ENCODE measurements at places on chromosomes 3 and 15.

GRCh38 chr3:174398761-174399160 lies 460.4 kb upstream of the NAALADL2 start:
- DNase-seq, result no peak

DNA sequence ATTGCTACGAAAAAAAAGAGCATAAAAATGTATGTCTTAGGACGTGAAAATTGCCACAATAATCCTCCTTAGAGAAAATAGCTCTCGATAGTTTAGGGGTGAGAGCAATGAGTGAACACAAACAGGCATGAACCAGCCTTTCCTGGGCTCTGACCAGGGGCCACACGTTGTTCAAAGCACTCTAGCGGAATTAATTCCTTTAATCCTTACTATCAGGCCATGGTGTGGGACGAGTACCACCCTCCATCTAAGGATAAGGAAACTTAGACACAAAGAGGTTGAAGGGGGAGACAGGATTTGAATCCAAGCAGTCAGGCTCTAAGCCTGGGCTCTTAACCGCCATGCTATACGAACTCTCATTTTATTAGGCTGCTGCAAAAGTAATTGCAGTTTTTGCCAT lies 81.9 kb upstream of the CACNA2D3 start:
- DNase-seq, result no peak

- no peak for DNase-seq
These were observed 82.0 kb upstream of the XXYLT1 start for GRCh38 chr3:195352895-195353488.

DNA sequence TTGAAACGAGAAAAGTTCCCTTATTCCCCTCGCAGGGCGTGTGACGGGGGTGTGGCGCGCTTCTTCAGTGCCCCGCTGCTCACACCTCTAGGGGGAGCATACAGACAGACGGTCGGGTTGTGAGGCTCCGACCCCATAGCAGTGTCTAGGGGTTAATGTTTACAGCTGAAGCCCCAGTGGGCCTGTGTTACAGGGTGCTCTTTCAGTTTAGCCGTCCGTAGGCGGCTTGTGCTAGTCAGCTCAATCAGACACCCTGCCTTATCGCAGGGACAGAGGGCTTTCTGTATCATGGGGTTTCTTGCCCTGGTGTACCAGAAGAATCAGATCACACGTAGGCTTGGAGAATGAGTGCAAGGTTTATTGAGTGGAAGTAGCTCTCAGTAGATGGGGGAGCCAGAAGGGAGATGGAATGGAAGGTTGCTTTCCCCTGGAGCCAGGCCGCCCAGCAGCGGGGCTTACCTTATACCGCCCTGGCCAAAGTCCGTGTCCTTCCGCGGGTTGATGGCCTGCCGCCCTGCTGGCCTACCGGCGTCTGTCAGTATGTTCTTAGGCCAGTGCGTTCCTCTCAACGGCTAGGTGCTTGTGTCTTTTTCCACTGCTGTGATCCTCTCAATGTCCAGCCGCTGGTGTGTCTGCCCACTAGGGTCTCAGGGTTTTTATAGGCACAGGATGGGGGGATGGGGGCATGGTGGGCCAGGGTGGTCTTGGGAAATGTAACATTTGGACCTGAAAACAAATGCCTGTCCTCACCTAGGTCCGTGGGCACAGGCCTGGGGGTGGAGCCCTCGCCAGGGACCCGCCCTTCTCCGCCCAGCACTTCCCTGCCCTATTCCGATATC lies 32.2 kb upstream of the ACP3 start:
- no peak for DNase-seq

DNA sequence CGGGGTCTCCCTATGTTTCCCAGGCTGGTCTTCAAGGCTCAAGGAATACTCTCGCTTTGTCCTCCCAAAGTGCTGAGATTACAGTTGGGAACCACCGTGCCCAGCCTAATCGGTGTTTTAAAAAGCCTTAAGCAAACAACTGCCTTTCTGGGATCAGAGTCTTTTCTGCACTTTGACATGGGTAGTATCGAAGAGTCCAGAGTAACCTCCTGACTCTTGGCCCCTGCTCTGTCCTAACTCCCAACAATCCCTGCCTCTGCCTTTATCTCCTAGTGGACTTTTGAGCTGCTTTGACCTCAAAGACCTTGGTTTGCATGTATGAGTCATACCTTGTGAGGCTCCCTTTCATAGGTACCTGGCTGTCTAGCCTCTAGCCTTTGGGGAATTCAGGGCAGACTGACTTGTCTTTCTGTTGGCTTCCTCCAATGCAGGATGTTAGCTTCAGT lies 21.0 kb upstream of the HACD2 start:
- no peak for DNase-seq

- no peak for DNase-seq
These were observed 306.0 kb upstream of the ADAMTS9 start for GRCh38 chr3:64993781-64994180.

DNA sequence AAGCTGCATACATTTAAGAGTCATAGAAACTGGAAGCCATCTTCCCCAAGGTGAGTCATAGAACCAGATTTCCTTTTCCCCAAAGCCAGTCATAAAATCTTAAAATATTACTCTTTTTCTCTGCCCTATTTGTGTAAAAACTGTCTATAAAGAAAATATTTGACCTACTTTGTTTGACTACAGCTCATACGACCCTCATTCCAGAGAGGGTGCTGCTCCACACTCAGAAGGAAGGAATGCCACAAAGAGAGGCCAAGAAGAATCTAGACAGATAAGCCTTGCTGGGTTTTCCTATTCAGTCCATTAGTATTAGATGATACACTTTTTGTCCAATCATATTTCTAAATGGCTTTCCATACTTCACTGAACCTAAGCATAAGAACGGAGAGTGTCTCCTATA lies 671.6 kb upstream of the SGO1 start:
- DNase-seq, result no peak

DNA sequence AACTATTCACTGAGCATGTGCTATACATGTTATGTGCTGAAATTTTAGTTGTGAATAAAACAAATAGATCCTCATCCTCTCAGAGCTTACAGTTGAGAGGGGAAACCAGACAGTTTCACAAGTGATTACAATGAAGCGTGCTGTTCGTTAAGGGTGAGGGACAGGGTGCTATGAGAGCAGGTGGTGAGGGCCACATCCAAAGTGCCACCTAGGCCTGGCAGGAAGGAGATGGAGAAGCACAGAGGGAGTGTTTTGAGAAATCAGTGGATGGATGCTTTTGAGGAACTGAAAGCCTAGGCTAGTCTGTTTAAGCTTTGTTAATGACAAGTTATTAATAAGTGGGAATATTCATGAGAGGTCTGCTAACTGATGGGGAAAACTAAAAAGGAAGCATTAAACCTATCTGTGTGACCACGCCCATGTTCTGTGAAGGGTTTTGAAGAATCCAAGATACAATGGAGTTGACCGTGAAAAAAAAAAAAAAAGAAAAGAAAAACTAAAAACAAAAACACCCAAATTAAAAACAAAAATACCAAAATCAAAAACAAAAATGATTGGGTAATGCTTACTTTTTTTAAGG lies 7.3 kb downstream of the MCTP2 start:
- no peak for DNase-seq

DNA sequence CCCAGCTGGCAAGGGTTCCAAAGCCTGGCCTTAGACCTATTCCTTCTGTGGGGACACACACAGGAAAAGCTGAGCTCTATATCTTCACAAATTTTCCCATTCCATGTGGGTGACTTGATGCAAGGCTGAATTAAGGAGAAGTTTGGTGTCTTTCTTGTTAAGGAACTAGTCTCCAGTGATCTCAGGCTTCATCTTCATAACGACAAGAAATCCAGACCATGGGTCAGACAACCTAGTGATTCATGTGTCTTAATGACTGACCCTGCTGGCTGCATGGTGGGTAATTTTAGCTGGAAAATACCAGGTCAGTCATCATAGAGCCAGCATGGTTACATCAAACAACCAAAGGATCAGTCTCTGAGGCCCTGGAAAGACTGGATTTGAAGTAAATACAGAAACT lies 112.7 kb upstream of the SLC4A7 start:
- DNase-seq, result no peak

DNA sequence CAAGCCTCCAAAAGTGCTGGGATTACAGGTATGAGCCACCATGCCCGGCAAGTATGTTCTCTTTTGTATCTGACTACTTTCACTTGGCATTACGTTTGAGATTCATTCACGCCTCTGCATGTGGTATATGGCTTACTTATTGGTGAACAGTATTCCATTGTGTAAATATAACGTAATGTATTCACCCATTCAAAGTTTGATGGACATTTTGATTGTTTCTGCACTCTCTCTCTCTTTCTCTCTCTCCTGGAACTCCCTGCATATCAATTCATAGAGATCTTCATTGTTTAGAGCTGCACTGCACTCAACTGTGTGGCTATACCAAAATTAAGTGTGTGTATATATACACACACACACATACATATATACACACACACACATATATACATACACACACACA lies 30.4 kb downstream of the SPPL2A start:
- DNase-seq, result no peak

GRCh38 chr3:146342989-146343388 lies 92.1 kb upstream of the PLSCR4 start:
- DNase-seq, result no peak

- no peak for DNase-seq
These were observed 127.1 kb downstream of the FMN1 start for GRCh38 chr15:33067456-33067855.

GRCh38 chr15:58465866-58466517 lies 34.2 kb downstream of the LIPC start:
- DNase-seq, result no peak

DNA sequence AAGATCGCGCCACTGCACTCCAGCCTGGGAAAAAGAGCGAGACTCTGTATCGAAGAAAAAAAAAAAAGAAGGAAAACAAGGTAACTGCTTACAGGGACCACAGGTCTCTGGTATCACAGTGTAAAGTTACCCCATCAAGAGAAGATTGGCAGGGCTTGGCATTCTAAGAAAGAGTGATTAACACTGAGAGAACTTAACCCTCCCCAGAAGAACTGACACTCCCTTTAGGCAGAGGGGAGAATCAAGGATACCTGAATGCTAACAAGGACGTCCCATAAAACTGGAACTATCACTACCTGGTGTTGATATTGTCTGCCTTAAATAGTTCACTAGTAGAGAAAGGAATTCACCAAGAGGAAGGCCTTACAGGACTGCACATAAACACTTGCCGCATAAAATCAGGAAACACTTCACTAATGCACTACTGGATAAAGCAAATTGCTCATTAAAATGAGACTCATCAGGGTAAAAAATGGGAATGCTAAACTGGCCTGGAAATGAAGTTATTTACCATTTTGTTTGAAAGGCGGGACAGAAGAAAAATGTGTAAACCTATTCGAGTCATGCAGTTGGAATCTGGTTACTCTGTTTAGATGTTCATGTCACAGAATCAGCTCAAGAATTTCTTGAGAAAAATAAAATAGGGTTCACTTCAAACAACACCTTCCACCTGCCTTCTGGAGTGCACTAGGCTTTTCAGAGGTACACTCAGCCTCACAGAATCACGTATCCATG lies 121.6 kb downstream of the FOXP1 start:
- no peak for DNase-seq

GRCh38 chr15:28953573-28954195 lies 67.9 kb downstream of the APBA2 start:
- DNase-seq, result no peak

DNA sequence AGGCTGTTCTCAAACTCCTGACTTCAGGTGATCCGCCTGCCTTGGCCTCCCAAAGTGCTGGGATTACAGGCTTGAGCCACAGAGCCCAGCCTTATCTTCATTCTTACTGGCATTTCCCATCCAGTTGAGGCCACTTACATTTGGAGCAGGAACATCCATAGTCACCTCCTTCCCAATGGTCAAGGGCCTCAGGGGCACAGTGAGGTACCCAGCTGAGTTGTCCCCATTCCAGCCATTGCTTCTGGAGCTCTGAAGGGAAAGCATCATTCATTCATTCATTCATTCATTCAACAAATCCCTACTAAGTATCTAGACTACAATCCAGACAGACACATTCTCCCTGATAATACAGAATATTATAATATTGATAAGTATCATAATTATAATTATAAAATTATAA lies 12.2 kb downstream of the PLA2G4D start:
- DNase-seq, result no peak

DNA sequence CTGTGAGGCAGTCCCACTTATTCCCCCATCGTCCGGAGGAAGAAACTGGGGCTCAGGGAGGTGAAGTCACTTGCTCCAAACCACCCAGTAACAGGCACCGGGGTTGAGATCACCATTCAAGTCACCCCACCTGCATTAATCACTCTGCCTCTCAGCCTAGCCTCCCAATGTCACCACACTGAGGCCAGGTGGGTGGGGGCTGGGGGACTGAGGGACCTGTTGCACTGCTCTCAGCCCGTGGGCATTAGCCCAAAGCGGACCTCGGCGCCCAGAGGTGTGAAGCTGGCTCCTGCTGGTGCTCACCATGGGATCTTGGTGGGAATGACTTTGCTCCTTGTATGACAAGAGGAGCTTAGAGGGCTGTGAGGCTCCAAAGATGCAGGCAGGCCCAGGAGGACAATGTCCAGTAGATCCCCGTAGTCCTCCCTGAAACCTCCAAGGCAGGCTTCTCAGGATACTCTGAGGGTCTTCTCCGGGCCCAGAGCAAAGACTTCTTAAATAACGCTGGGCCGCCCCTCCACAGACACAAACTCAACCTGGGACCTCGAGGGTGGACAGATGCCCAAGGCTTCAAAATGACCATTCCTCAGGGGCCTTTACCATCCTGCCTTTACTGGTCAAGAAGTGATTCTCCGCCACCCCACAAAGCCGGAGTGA lies 1.7 kb downstream of the NT5DC2 start:
- no peak for DNase-seq

GRCh38 chr3:70273492-70273891 lies 38.9 kb downstream of the MDFIC2 start:
- DNase-seq, result no peak

DNA sequence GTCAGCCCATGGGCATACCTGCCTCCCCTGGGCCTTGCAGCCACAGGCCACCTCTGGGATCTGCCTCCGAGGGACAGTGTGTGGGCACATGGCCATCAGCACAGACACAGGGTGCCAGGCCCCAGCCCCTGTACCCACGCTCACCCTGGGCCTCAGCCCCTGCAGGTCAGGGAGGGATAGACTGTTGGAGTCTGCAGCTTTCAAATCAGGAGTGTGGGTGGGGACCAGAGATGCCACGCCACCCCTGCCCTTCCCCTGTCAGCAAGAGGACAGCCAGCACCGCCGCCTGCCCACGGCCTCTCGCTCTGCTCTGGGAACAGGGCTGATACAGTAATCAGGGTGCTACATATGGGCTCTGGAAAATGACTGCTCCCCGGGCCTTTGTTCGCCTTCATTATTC lies 72.7 kb downstream of the DNAJB8 start:
- no peak for DNase-seq

DNA sequence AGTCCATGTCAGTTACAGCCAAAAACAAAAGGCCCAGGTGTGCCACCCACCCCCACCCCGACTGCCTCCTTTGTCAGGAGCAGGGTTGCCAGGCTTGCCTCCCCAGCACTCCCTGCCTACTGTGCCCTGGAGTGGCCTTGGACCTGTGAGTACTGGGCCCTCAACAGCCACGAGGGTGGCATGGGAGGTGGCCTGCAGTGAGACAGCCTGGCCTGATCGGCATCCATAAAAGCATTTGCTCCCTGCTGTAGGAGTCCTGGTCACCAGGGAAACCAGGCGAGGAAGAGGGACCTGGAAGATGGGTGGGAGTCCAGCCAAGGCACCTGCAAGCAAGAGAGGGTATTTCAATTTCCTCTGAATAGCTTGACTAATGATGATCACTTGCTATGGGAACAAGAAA lies 56.4 kb upstream of the KCNMB2 start:
- DNase-seq, result no peak

- no peak for DNase-seq
These were observed 80.7 kb upstream of the GSK3B start for GRCh38 chr3:120174811-120175539.

- no peak for DNase-seq
These were observed 86.5 kb downstream of the TNIK start for GRCh38 chr3:171373711-171374110.

All from left cardiac atrium (tissue), 4 donors.